ENCODE measurements at places on chromosomes 3 and 15.

- no peak overlapping the region for H3K4me3 ChIP-seq
- no peaks in the 10 kb centered on the region for H3K4me1 ChIP-seq
- H3K36me3 ChIP-seq, result no peaks in the 10 kb centered on the region
- no peak overlapping the region for H3K27ac ChIP-seq
- no peak for DNase-seq
Measured at GRCh38 chr3:69692761-69693160, 46.5 kb upstream of the MITF start.

DNA sequence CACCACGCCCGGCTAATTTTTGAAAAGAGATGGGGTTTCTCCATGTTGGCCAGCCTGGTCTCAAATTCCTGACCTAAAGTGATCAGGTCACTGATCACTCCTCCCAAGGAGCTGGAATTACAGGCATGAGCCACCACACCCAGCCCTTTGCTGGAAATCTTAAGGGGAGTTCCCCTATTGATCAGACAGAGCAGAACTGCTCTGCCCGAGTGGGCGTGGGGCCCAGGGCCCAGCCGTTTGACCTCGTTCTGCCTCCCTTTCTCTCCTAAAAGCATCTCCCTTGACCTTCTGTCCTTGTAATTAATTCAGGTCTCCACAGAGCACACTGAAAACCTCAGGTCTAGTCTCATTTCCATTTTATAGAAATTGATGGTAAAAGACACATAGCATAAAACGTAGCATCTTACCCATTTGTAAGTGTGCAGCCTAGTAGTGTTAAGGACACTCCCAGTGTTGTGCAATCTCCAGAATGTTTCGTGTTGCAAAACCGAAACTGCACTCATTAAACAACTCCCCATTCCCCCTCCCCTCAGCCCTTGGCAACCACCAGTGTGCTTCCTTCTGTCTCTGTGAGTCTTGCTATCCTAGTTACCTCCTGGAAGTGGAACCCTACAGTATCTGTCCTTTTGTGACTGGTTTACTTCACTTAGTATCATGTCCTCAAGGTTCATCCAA lies 89.3 kb downstream of the SLCO3A1 start:
- no peaks in the 10 kb centered on the region for H3K36me3 ChIP-seq
- peak overlapping the region; percentile 75 for H3K27ac ChIP-seq
- H3K4me1 ChIP-seq, result peaks cover 23% of the 10 kb centered on the region
- no peak overlapping the region for H3K4me3 ChIP-seq

DNA sequence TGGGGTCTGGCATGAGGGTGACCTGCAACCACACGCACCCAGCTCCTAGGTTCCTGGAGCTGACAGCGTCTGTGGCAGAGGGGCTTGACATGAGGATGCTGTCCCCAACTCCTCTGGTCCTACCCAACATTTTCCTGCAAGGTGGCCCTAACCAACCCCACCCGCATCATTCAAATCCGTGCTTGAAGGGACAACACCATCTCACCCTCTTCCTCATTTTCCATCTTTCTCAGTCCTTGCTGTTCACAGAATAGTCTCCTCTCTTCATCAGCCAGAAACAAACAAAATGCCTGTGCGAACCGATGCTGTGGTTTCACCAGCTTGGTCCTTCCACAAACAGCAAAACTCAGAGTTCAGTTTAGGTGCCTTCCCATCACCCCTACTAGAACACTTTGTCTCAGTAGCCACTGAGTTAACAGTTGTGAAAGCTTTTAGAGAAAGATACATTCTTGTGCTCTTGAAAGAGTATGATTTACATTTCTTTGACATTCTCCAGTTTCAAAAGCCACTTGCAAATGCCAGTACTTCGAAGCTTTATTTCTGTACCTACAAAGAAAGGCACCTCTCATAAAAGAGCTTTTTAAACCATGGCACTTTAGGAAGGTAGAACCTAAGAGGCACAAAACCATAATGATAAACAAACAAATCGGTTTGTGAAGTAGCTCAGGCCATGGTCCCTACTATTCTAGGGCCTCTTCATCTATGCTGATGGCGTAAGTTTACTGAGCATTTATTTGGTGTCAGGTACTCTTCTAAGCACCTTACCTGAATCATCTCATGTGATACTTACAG lies 360.1 kb downstream of the SHQ1 start:
- no peak overlapping the region for H3K27ac ChIP-seq
- no peaks in the 10 kb centered on the region for H3K4me1 ChIP-seq
- no peaks in the 10 kb centered on the region for H3K36me3 ChIP-seq
- H3K4me3 ChIP-seq, result no peak overlapping the region
- H3K27me3 ChIP-seq, result no peaks in the 10 kb centered on the region
- no peak for DNase-seq

GRCh38 chr15:67776600-67776999 lies 48.7 kb upstream of the SKOR1 start:
- H3K36me3 ChIP-seq, result no peaks in the 10 kb centered on the region
- no peak for DNase-seq
- H3K27ac ChIP-seq, result no peak overlapping the region
- H3K4me3 ChIP-seq, result no peak overlapping the region
- no peaks in the 10 kb centered on the region for H3K27me3 ChIP-seq
